ENCODE measurements at places on chromosomes 6 and 20.

GRCh38 chr20:12171923-12172524 lies 254.3 kb downstream of the BTBD3 start:
- DNase-seq: no peak

DNA sequence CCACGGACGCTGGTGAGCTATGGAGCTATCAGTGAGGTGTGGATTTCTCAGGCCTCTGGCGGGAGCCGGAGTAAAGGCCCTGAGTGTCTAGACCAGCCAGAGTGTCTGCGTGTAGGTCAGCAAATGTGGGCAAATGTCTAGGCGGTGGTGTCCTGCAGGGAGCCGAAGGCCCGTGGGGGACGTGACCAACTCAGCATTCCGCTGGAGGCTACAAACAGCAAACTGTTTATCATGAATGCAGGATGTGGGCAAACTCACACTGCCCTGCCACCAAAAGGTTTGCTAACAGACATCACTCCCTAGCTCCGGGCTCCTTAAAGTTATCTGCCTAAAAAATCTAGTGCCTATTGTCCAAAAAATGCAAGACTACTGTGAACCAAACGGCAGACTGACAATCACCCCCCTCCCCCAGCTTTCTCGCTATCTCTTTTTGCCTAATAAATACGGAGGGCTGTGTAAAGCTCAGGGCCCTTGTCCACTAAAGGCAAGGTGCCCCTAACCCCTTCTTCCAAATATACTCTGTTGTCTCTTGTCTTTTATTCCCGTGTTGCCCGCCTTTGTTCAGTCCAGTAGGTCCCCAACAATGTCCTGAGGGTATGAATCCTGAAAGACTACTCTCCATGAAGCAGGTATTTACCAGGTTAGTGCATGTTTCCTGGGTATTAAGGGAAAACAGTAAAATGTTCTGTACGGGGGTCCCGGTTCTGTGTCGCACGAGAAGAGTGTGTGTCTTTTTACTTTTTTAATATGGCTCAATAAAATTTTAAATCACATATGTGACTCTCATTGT lies 29.0 kb upstream of the AFDN start:
- DNase-seq: no peak

DNA sequence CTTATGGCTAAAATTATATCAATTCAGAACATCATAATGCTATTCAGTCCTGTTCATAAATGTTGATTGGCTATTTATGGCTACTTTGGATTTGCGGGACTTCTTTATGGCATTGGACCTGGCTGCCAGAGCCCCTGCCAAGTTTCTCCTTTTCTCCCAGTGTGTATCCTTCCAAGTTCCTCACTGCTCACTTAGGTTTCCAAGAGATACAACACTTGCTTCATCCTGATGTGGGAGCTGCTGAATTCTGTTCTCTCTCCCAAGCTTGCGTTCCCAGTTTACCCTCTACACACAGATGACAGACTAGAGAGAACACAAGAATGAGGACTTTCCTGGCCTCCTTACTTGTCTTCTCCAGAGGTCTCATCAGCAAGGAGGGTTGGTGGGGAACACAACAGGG lies 18.4 kb upstream of the DAAM2 start:
- no peak for DNase-seq

- DNase-seq: no peak
These were observed 456.0 kb upstream of the PTCHD4 start for GRCh38 chr6:48567016-48567415.

- DNase-seq: no peak
These were observed 62.5 kb upstream of the TIAM2 start for GRCh38 chr6:154932515-154933027.

GRCh38 chr6:13920552-13920951 lies 4.2 kb upstream of the RNF182 start:
- DNase-seq: no peak

GRCh38 chr6:968791-969190 lies 275.9 kb upstream of the EXOC2 start:
- no peak for DNase-seq

- DNase-seq: no peak
These were observed 195.5 kb downstream of the JARID2 start for GRCh38 chr6:15441215-15441868.

DNA sequence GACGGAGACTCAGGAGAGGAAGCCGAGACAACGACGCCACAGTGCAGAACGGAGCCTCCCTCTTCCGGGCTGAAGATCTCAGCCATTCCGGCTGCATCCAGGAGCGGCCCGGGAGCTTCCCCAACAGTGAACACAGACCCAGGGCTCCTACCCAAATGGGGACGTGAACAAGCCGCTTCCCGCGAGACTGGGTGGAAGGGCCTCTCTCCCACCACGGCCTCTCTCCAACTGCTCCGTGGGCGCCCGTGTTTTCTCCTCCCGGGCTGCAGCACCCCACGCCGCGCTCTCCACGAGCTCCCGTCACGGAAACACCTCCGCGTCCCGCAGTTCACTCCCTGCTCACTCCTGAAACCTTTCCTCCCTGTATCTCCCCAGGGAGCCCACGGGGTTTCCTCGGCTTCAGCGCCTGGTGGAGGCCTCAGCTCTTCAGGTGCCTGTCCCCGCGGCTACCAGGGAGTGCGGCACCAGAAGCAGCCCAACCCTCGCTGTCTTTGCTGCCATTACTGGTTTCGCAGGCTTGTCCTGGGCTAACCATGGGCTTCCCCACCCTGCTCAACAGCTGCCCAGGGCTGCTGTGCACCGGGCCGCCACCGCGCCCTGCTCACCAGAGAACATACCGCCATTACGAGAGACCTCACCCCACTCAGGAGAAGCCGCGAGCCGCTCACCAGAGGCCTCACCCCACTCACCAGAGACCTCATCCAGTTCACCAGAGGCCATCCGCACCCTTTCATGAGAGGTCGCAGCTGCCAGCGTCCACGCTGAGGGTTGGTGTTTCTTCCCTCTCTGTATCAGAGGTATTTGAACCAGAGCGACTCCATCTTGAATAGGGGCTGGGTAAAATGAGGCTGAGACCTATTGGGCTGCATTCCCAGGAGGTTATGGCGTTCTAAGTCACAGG lies 922.8 kb downstream of the QKI start:
- no peak for DNase-seq

DNA sequence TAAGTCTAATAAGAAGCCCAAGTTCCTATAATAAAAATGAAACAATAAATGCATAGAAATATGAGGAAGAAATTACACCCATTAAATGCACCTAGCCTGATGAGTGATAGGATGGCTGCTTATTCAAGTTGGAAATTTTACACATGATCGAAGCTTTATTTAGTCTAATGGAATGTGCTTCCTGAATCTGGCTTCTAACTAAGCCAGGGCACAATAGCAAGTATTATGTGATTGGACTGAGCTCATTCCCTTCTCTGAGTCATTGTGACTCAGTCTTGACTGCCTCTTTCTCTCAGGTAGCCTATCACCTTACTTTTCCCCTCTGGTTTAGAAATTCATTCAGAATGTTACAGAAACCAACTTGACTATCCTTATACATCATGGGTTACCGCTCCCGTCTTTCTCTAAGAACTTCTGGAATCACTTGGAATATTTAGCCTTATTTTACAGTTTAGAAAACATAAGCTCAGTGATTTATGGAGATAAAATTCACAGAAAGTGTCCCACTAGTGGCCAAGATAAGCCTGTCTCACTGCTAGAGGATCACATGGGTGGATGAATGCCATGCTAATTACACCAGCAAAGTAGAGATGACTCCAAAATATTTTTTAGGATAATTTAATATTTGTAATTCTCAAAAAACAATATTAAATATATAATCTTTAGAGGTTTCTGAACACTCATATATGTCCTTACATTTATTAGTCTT lies 505.3 kb upstream of the JAG1 start:
- no peak for DNase-seq

- no peak for DNase-seq
These were observed 176.6 kb downstream of the TRIM27 start for GRCh38 chr6:28747083-28747630.

DNA sequence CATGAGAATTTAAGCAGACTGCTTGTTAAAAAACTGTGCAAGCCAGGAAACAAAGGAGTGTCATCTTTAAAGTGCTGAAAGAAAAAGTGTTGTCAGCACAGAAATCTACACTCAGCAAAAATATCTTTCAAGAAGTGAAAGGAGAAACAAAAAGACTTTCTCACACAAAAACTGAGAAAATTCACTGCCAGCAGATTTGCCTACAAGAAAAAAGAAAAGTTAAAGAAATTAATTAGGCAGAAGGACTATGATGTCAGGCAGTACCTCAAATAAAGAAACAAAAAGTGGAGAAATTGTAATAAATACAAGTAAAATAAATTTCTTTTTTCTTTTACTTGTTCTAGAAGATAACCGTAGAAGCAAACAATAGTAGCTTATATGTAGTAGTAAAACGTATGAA lies 171.6 kb upstream of the CEP162 start:
- no peak for DNase-seq

GRCh38 chr6:5746053-5746758 lies 260.5 kb downstream of the NRN1 start:
- no peak for DNase-seq

DNA sequence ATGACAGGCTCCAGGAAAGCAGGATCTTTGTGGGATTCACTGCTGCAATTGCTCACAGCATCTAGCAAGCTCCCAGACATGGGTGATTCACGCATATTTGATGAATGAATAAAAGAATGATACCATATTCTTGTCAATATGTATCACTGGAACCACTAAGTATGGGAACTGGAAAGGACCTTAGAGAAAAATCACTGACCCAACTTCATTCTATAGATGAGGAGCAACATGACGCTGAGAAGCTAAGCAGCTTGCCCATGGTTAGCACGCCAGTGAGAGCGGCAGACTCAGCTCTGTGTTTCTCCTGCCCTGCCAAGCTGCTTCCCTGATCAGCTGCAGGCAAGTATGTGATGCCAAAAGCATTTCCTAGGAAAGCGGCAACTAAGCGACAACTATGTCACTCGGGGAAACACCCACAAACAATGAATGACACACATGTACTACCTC lies 66.8 kb downstream of the PPP1R3G start:
- DNase-seq: no peak

DNA sequence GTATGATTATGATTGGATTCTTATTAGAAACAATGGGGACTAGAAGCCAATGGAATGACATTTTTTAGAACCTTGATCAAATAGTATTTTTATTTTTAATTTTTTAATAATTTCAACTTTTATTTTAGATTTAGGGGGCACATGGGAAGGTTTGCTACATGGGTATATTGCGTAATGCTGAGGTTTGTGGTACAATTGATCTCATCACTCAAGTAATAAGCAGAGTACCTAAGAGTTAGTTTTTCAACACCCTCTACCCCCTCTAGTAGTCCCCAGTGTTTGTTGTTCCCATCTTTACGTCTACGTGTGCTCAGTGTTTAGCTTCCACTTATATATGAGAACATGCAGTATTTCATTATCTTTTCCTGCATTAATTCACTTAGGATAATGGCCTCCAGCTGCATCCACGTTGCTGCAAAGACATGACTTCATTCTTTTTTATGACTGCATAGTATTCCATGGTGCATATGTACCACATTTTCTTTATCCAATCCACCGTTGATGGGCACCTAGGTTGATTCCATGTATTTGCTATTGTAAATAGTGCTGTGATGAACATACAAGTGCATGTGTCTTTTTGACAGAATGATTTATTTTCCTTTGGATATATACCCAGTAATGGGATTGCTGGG lies 281.1 kb upstream of the MAN1A1 start:
- DNase-seq: no peak

DNA sequence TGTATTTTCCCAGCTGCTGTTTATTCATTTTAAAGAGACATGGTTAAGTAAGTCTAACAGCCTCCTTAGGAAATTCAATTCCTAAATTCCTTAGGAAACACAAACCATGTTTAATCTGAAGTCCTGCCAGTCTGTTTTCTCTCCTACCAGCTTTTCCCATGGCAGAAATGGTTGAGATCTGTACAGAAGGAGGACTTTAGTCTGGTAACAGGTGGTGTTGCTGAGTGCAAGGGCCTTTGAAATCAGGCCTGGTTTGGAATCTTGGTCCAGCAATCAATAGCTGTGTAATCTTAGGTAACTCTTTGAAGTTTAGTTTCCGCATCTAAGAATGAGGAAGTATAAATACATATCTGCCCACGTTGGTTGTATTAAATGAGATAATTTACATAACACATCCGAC lies 232.5 kb downstream of the LAMA2 start:
- no peak for DNase-seq

DNA sequence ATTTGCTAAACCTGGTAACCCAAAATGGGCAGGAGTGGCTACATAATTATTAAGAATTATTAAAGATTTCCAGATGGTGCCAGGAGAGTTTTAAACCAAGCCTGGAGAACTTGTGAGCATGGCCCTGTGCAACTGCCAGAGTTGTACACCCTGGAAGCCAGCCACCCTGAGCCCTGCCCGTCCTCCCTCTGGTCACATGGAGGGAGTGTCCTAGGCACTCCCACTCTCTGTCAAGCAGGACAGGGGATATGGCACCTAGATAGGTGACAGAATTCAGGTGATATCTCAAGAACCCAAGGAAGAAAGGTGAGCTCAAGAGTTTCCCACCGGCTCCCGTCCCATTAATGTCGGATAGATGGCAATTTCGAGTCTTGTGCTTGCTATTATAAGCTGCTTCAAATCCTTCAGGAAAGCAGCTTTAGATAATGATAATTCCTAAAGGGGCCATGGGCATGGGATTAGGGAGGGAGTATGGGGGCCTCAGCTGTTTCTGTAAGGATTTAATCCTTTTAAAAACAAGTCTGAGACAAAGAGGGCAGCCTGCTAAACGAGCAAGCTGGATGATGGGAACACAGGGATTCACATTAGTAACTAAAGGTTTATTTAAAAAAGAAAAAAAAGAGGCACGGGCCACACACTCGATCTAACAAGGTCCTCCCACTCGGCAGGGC lies 169.1 kb downstream of the BMP7 start:
- no peak for DNase-seq

DNA sequence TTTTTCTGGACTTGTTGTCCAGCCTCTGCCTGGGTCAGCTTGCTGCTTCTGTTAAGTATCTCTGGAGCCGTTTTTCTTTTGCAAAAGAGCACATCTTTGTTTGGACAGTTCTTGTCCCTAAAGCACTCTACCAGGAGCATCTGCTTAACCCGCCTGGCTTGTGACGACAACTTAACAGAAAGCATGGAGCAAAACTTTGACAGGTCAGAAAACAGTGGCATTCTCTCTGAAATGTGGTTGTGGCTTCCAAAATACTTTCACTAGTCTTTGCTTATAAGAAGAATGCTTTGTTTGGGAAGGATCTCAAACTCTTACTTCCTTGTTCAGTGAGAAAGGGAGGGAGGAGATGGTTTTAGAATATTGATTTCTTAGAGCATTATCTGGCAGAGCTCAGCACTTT lies 47.6 kb downstream of the CD109 start:
- DNase-seq: no peak

- no peak for DNase-seq
These were observed 511.1 kb upstream of the MAP3K7 start for GRCh38 chr6:91098006-91098405.

DNA sequence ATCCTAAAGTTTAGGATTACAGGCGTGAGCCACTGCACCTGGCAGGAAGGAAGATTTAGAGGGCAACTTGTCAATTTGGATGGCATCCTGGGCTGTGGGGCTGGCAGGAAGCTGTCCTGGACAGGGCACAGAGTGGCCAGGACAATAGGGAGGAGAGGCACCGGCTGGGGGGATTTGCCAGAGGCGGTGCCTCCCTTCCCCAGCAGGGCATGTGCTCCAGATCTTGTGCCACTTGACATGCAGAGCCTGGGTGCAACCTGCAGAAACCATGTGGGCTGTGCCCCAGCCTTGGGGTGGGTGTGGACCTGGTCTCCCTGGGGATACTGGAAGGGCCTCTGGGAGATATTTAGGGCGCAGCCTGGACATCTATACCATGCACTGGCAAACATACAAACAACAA lies 58.6 kb upstream of the EEF1A1 start:
- DNase-seq: no peak

Measured in hematopoietic multipotent progenitor cell (in vitro differentiated cells).